ENCODE measurements at places on chromosomes 2 and 18.
A peak's percentile ranks its signal among the peaks of the same experiment; 100 is the strongest.

DNA sequence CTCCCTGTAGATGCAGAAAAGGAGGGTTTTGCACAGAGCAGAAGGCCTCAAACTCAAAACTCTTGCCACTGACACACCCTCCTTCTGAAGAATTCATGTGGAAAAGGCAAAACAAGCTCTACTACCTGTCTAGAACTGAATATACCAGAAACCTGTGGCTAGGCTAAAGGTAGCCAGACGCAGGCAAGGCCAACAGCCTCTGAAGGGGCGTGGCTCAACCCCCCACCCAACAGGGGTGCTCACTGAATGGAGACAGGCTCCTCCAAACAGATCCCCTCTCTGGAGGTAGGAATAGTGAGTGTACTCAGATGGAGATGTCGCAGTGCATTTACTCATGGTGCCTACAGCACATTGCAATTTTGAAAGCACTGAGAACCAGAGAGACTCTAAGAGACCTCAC, 3.0 kb upstream of the STK17B start:
- no peak for DNase-seq

- no peak for DNase-seq
Measured at GRCh38 chr2:197558393-197558792, 42.5 kb downstream of the MOB4 start.

- no peak for DNase-seq
Measured at GRCh38 chr2:231222318-231223000, 24.0 kb downstream of the ARMC9 start.

- no peak for DNase-seq
Measured at GRCh38 chr18:27785815-27786471, 391.0 kb downstream of the CDH2 start.

DNA sequence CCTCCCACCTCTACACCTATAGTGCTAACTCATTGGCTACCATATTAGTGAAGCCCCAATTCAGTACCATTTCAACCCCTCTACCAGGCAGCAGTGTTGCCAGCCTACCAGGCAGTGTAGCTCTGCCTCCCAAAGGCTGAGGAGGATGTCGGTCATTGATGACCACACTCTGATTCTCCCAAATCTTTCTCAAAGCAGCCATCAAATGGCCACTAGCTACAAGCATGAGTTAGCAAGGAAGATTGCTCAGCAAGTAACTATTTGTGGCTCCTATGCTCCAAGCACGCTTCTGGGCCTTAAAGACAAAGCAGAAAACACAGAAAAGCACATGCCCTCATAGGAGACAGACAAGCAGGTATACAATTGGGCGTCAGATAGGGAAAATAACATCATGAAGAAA, 42.7 kb upstream of the AFF3 start:
- no peak for DNase-seq

DNA sequence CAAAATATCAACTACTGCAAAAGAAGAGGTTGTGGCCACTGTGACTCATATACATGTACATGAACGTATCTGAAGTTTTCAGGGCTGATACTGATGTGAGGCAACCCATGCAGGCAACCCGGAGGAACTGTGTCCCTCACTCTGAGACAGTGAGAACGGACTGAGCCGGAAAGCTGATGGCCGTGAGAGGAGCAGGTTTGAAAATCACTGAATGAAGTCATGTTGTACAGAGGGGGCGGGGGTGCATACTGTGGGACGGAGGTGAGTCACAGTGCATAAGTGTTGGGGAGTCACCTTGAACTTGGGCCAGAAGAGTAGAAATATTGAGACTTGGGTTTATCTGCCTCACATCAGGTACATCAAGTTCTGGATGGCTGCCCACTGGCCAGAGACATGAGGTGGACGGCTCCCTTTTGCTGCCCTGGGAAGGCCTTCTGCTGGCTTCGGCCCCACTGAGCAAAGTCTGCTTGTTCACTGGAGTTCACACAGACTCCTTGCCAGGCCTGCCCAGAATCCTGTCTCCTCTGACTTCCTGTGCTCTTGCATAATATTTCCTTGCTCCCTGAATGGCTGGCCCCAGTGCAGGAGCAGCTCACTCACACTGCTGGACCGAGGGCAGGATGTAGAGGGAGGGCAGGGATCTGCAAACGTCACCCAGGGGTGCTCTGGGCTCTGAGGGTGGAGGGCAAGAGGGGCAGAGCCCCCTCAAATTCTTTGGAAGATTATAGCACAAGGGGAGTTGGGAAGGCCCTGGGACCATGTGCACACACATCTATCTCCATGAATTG, 18.1 kb downstream of the EPAS1 start:
- no peak for DNase-seq

DNA sequence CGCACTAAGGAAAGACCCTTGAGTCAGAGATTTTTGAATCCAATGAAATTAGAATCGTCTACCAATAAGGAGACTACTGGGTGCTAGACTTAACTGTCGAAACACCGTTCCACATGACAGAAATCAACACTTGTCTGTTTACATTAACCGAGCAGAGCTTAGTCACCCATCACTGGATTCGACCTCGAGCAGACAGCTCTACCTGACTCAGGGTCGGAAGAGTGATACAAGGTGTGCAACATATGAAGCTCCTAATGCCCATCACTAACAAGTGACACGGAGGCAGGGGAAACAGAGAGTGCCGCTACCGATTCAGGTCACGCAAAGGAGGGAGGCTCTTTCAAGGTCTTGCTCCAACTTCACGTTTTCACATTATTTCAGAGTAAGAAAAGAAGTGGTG, 54.2 kb upstream of the FZD5 start:
- no peak for DNase-seq

GRCh38 chr2:216507220-216508160, 8.8 kb downstream of the RPL37A start:
- DNase-seq = no peak

DNA sequence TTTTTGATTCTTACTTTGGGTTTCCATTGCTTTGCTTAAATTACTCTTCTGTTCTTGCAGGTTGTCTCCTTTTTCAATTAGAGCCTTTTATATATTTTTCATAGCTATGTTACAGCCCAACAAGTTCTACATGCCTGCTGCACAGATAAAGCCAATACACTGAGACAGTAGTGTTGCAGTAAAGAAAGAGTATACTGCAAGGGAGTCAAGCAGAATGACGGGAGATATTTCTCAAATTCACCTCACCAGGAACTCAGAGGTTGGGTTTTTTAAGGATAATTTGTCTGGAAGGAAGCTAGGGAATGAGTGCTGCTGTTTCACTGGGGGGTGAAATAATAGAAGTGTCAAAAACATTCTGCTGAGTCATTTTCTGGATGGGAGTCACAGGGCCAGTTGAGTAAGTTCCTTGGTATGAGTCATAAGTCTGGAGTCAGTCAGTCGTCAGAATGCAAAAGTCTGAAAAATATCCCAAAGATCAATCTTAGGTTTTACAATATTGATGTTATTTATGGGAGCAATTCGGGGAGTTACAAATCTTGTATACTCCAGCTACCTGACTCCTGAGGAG, 193.0 kb upstream of the RGPD4 start:
- no peak for DNase-seq

GRCh38 chr18:58615140-58616132, 13.5 kb downstream of the ALPK2 start:
- peak; percentile 15 for DNase-seq

GRCh38 chr2:106956879-106957278, 70.9 kb upstream of the ST6GAL2 start:
- no peak for DNase-seq

- no peak for DNase-seq
Measured at GRCh38 chr2:196163285-196163684, 8.1 kb downstream of the STK17B start.

- no peak for DNase-seq
Measured at GRCh38 chr2:197306696-197307040, 3.9 kb downstream of the ANKRD44 start.

DNA sequence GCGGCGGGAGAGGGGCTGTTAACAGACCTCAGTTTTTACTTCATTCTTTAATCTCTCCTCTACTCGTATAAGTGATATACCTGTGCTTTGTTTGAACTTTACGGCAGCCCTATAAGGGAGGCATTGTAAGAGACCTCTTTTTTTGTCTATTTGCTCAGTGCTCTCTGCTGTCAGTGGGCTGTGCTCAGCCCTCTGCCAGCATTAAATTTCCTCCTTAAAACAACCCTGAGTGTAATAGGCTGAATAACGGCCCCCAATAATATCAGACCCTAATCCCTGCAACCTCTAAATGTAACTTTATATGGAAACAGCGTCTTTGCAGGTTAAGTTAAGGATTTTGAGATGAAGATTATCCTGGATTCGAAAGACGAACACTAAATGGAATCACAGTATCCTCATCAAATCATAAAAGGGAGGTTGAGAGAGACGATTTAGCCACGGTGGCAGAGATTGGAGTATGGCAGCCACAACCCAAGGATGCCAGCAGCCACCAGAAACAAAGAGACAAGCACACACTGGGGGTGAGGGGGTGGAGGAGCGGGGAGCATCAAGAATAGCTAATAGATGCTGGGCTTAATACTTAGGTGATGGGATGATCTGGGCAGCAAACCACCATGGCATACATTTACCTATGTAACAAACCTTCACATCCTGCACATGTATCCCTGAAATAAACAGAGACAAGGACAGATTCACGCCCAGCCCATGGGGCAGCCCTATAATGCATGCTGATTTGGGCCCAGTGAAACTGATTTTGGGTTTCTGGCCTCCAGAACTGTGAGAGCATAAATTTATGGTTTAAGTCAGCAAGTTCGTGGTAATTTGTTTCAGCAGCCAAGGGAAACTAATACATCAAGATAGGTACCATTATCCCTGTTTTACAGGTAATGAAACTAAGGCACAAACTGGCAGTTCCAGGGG, 894 bp upstream of the FARSB start:
- DNase-seq = no peak

DNA sequence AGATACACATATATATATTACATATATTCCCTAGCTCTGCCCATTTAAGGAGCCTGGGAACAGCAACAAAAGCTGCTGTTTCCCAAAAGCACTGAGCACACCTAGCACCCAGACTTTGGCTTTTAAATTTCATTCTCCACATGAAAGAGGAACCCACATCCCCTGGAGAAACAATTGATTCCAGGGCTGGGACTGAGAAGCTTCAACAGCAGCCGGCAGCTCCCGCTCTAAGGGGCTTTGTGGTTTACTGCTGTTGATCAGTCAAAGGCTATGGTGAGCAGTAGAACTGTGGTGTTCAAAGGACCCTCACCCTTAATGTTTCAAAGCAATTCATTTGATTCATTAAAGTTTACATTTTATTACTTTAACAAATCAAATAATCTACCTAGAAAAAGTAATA, 83.3 kb upstream of the SLC66A3 start:
- DNase-seq = no peak

GRCh38 chr2:240412211-240412861, 23.1 kb upstream of the GPC1 start:
- DNase-seq = no peak

- DNase-seq = no peak
Measured at GRCh38 chr2:124704071-124704925, 679.2 kb downstream of the CNTNAP5 start.

GRCh38 chr2:17479875-17480274, 38.4 kb downstream of the RAD51AP2 start:
- no peak for DNase-seq

- DNase-seq = no peak
Measured at GRCh38 chr2:70560442-70560841, 6.8 kb upstream of the TGFA start.

GRCh38 chr2:236085647-236086046, 82.5 kb downstream of the GBX2 start:
- no peak for DNase-seq

DNA sequence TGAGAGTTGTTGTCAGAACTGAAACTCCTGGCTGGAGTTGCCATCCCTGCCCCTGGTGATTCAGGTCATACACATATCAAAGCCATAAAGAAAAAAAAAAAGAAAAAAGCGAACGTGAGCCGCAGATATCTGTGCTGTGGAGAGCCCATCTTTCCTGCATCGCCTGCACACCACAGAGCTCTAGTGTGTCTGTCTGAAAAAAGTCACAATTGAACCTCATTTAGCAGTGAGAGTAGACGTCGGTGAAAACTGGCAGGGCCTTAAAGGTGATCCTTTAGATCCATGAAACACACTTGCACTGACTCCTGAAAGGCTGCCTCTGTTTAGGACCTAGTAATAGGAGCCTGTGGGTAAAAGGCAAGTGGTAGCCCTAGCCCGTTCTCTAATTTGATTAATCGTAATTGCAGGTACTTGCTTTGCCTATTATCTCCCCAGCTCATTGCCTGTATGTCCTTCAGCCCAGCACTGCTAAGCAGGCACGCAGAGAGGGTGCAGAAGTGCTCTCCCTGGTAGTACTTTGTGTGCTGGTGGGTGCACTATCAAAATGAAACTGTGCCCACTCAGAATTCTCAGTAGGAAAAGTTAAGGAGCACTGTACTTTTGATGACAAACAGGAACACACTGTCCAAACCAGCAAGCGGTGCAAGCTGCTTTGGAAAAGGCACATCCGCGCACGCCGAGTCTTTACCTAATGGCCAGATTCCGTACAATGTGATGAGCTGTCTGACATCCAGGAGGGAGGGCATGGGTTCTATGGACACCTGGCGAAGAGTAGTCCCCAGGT, 103.5 kb upstream of the ASB18 start:
- no peak for DNase-seq

DNA sequence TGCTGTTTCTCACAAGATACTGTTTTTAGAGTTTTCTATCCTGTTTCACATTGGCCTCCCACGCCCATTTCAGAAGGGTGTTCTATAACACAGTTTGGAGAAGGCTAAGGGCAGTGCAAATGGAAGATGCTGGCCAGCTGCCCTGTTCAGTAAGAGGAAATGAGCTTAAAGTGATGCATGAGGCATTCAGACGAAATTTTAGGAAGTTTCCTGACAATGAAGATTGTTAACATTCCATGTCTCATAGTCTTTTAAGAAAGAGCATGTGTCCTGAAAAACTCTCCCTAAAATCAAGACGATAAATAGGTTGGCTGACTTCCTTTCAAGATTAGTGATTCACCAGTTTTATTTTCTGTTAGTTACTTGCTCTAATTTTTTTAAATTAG, 484.2 kb upstream of the NRP2 start:
- no peak for DNase-seq

DNA sequence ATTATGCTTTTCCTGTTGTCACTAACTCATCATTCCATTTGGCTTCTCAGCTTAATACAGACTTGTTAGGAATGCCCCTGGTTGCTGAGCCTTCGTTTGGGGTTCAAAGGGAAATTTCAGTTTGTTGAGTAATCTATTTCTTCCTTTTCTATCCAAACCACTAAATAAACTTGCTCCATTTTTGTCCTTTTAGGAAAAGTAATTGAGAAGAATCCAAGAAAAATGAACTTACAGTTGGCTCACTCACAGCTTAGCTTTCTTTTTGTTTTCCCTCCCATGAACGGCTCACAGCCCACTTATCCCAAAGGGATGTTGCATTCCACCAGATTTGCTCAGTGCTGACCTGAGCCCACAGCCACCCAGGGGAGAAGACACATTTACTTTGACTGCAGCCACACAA, 73.9 kb downstream of the SOX11 start:
- DNase-seq = no peak

Data from GM18507 (cell line).